Stimulated activated CD8-positive, alpha-beta memory T cell treated with anti-CD3 and anti-CD28 coated beads, Interleukin-15, amount 100 ng/mL, for 24 hours (primary cell): ENCODE measurements at places on chromosomes 3 and 15.

DNA sequence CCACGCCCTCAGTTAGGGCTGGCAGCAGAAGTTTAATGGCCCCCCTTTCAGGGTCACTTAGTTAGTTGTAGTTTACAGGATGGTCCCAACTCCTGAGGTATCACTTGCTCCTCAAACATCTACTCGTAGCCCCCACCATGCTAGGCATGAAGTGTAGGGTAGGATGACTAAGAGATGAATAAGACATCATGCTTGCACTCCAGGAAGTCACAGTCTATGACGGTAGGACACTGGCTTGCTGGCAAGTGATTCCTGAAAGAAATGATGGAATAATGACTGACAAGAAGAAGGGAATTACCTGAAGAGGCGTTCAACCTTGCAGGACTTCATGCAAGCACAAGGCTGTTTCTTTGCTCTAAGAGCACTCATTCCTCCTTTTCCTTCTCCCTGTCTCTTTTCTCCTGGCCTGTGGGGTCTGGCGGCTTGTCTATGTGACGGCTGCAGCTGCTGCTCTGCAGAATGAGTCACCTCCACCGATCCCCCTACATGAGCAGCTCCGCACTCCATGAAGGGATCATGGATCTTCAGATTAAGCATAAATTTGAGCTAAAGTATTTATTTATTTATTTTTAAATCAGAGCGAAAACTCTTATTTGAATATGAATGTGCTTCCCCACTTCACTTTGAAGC, 82.9 kb upstream of the BOC start:
- no peak for DNase-seq

- no peak for DNase-seq
Measured at GRCh38 chr15:31219221-31219620, 107.4 kb upstream of the KLF13 start.

- no peak for DNase-seq
Measured at GRCh38 chr3:149815321-149815720, 2.3 kb downstream of the RNF13 start.

DNA sequence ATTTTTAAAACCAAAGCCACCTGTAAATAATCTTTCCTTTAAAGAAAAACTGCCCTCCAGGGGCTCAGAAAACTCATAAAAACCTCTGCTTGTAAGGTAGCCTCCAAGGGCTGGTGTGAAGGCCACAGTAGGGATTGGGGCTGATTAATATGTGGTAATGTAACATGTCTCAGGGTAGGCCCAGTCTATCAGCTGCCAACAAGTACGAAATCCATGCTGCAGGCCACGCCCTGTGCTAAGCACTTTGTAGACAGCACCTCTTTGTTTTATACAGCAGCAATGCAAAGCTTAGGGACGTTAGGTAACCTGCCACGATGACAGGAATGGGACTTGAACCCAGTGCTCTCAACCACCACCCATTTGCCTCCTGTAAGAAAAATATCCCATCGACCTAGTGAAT, 65.6 kb upstream of the PRICKLE2 start:
- DNase-seq = no peak

DNA sequence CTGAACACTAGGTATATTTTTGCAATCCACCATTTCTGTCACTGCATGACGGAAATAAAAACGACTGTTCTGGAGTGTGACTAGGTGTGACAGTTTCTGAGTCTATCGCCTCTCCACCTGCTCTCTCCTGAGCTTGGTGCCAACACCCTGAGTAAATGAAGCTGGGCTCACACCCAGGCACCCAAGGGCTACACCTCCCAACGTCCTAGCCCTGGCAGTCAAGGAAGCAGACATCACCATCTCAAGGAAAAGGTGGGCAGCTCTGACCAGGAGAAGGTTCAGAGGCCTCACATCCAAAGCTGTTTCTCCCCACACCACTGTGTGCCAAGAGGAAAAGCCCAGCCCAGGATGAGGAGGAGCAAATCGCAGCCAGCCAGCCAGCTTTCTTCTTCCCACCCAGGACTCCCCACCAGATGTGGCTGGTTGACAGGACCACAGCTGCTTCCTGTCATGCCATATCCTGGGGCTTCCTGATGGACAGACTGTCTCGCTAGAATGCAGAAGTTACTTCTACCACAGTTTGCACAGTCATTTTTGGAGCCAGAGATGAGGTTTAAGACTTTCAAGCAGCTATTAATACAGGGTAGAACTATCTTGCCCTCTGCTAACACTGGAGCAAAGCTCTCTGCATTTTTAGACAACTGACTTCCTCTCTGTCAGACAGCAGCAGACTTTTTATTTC, 3.3 kb downstream of the SCAMP2 start:
- no peak for DNase-seq

DNA sequence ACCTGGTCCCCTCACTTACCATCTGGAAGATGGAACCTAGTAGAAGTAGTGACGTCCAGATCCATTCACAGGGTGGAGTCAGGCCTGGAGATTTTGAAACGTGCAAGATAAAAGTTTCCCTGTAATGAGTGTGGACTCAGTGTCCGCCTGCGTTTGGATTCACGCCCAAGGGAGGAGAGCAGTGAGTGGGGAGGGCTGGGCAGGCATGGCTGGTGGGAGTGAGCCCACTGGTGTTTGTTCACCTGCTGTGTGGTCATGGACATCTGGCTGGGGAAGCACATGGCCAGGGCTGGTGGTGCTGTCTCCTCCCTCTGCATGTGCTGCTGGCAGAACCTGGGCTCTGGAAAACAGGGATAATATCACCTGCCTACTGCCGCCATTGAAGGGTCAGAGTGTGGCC, 37.0 kb downstream of the RLBP1 start:
- DNase-seq = no peak

- DNase-seq = peak; percentile 15
Measured at GRCh38 chr3:48151058-48151806, 37.0 kb downstream of the CDC25A start.

DNA sequence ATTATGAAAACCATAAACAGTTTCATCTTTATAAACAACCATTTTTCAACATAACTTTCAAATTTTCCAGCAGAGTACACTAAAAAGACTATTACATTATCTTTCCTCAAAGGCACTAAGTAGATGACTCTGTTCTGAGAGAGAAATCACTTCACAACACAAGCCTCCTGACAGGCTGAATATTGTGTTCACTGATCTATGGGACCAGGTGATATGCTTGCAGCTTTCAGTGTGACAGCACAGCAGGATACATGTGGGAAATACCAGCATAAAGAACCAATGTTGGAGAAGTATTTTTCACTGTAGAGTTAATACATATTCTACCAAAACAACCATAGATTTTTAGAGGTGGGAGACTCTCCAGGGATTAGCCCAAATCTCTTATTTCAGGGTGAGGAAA, 350.6 kb downstream of the PLCL2 start:
- no peak for DNase-seq

- DNase-seq = no peak
Measured at GRCh38 chr3:51670053-51670822, 814 bp upstream of the TEX264 start.

- no peak for DNase-seq
Measured at GRCh38 chr3:141399200-141399599, 30.9 kb downstream of the ZBTB38 start.

DNA sequence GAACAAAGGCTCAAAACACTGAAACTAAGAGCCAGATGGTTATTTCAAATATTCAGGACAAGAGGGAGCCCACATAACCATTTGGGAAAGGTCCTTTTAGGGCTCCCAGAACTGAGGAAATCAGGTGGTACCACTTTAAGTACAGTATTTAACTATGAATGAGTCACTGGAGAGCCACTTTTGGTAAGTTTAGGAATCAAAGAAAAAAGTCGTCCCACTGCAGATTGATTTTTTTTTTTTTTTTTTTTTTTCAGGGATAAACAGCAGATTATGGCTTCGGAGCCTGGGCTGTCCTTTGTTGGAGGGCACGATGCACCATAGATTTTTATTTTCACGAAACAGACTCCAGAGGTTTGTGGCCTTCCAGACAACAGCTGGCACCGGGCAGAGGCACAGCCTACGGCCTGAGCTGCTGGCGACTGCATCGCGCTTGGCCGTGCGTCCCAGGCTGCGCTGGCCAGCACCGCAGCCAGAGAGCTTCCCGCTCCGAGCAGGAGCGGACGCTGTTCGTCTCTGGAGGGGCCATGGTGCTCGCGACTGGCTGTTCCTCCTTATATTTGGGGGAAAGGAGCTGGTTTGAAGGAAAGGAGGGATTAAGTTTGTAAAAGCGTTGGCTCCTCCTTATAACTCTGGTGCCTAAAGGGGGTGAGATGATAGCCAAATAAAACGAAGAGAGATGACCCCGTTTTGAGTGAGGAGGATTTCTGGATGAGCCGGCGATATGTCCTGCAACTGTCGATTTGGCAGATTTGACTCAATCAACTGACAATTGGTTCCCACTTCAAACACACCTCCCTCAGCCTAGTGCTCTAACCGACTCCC, 152.9 kb upstream of the GOLIM4 start:
- no peak for DNase-seq

DNA sequence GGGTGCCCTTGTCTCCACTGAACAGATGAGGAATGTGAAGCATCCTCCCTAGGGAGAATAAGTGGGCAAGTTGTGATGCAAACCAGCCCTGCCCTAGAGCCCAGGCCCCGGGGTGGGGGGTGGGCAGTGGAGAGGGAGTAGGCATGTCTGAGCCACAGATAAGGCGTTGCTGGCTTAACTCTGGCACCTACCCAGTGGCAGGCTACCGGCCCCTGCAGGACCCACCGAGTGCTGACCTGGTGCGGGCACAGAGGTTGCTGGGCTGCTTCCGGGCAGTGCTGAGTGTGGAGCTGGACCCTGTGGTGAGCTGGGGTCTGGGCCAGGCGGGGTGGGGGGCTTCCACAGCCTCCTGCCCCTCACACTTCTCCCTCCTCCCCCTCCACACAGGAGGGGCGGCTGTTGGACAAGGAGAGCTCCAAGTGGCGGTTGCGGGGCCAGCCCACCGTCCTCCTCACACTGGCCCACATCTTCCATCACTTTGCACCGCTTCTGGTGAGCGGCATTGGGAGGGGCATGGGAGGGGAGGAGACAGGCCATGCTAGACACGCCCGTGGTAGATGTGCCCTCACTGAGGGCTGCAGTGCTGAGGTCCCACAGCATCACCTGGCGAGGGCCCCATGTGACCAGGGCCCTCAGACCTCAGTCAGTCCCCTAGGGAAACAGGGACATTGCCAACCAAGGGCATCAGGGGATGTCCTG, 10.1 kb downstream of the RNF123 start:
- no peak for DNase-seq

- no peak for DNase-seq
Measured at GRCh38 chr3:51778554-51778953, 483 bp downstream of the IQCF6 start.

DNA sequence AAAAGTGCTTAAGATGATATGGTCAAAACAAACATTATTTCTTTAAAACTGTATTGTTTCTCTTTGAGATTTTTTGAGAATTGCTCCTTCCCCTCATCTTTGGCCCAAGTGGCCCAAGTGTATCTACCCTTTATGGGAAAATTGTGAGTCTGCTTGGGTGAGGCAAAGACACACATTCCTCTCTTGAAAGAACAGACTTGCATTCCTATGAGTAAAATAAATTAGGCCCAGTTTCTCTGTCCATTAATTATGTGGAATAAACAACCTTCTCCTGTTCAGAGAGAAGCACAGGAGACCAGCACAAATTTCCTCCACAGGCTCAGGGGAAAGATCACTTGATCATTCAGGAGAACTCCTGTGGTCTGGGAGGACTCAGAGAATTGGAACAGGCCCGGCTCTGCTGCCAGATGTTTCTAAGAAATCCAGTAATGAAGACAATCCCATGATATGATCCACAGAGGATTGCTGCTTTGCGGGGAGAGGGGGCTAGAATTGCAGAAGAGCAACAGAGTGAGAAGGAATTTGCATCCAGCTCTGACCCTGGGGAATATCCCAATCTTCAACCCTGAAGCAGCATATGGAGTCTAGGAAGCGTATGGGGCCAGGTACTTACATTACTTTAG, 53.8 kb upstream of the BOC start:
- no peak for DNase-seq

- DNase-seq = no peak
Measured at GRCh38 chr3:136110481-136110880, 85.7 kb downstream of the MSL2 start.

GRCh38 chr3:74268753-74269152, 345.7 kb downstream of the CNTN3 start:
- DNase-seq = no peak

- no peak for DNase-seq
Measured at GRCh38 chr3:20056725-20057611, 16.7 kb downstream of the KAT2B start.

- no peak for DNase-seq
Measured at GRCh38 chr15:74850393-74850792, 7.4 kb upstream of the ULK3 start.

GRCh38 chr15:36595611-36596010, 16.2 kb downstream of the CDIN1 start:
- no peak for DNase-seq

DNA sequence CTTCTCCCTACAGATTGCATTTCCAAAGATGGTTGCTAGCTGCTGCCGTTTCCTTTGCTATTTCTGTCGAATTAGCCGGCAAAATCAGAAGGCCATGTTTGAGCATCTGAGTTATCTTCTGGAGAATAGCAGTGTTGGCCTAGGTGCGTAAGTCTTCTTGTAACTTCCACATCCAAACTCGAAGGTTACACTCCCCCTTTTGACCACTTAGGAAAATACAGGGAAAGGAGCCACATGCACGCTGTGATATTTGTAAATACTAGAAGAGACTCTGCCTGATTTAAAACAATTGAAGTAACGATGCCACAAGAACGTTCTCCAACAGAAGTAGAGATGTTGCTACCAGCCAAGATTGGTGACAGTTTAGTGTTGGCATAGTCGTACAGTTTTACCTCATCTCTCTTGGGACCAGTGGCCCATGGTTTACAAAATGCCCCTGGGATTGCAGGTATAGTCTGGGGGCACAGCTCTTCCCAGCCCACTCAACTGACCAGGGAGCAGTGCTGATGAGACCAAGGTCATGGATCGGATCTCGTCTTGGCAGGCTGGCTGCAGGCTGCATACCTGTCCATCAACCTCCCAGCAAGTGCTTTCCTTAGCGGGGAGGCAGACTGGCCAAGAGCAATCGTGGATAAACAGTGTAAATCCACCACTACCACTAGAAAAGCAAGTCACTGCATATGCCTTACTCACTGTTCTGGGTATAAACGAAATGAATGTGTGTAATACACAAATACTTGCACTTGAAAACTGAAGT, 268.4 kb upstream of the CHRM5 start:
- no peak for DNase-seq

GRCh38 chr3:194150252-194150934, 14.4 kb downstream of the HES1 start:
- DNase-seq = no peak

DNA sequence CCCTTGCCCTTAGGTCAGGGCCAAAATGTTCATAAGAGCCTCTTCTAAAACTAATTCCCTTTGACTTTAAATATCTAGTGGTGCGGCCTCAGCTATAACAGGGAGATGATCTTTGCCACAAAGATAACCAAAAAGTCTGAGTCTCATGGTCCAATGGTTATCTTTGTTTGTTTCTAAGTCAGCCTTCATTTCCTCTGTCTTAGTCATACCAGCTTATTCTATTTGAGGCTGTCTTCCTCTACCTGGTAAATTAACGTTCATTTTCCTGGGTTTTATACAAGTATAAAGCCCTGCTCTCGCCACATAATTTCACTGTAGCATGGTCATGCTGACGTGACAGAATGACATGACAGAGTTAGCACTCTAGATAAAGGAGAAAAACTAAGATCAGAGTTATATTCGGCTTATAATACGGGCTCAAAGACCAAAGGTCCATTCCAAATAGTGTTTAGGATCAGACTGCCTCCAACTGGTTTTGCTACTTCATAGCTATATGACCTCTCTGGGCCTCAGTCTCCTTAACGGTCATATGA, 18.4 kb downstream of the ZNF860 start:
- DNase-seq = no peak

- DNase-seq = no peak
Measured at GRCh38 chr3:7977245-7978086, 524.2 kb upstream of the LMCD1 start.

GRCh38 chr3:98977520-98977919, 76.0 kb upstream of the DCBLD2 start:
- no peak for DNase-seq
